ENCODE measurements at places on chromosomes 13 and 19.

GRCh38 chr13:24306632-24307031 is 2.7 kb upstream of the C1QTNF9 start:
- no peak for DNase-seq

DNA sequence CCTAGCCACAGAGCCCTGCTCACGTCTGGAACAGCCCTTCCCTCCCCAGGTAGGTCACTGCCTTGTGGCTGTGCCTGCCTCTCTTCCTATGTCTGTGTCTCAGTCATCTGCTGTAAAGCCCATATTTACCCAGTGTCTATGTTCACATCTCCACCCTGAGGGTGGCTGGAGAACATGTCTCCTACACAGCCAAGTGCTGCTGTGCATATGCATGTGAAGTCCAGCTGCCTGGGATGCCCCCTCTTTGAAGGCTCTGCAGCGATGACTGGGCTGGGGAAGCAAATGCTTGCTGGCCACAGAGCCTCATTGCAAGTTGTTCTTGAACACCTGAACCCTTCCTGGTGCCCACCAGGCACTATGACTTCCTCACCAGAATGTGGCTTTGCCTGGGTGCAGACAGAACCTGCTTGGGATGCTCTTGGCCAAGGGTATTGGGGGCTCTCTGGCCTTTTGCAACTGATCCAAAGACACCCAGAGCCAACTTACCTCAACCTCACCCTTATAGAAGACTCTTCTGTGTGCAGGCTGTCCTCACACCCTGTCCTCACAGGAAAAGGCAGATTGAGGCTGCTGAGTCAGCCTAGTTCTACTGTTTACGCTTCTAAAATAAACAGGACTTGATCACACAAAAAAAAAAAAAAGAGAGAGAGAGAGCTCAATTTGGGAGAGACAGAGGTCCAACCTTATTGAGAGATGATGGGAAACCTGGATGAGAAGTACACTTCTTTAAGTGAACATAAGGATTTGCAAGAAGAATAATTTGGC is 26.5 kb downstream of the MRPL57 start:
- no peak for DNase-seq

DNA sequence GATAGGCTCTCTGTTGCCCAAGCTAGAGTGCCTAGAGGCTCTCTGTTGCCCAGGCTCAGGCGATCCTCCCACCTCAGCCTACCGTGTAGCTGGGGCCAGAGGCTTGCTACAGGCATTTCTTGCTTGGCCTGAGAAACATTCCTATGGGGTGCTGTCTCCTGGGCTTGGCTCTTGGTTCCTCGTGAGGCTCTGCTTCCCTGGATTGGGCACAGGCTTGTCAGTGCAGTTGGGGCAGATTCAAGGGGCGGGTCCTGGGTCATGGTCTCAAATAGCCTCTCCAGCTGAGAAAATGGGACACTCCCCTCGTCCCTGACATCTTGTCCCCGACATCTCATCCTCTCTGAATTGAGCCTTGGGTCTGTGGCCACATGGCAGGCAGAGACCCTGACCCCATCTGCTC is 4.9 kb downstream of the TSSK6 start:
- DNase-seq = no peak

- no peak for DNase-seq
These were observed 16.7 kb upstream of the COLGALT1 start for GRCh38 chr19:17538684-17539237.

- no peak for DNase-seq
These were observed 5.9 kb downstream of the RCBTB1 start for GRCh38 chr13:49579501-49579900.

DNA sequence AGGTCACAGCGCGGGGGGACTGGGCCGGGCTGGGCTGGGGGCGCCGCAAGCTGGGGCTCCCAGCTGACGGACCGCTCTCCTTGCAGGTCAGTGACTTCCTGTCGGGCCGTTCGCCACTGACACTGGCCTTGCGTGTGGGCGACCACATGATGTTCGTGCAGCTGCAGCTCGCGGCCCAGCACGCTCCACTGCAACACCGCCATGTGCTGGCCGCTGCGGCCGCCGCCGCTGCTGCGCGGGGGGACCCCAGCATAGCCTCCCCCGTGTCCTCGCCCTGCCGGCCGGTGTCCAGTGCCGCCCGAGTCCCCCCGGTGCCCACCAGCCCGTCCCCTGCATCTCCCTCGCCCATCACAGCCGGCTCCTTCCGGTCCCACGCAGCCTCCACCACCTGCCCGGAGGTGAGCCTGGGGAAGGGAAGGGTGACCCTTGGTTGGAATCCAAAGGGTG is 5.7 kb downstream of the MIDN start:
- no peak for DNase-seq

DNA sequence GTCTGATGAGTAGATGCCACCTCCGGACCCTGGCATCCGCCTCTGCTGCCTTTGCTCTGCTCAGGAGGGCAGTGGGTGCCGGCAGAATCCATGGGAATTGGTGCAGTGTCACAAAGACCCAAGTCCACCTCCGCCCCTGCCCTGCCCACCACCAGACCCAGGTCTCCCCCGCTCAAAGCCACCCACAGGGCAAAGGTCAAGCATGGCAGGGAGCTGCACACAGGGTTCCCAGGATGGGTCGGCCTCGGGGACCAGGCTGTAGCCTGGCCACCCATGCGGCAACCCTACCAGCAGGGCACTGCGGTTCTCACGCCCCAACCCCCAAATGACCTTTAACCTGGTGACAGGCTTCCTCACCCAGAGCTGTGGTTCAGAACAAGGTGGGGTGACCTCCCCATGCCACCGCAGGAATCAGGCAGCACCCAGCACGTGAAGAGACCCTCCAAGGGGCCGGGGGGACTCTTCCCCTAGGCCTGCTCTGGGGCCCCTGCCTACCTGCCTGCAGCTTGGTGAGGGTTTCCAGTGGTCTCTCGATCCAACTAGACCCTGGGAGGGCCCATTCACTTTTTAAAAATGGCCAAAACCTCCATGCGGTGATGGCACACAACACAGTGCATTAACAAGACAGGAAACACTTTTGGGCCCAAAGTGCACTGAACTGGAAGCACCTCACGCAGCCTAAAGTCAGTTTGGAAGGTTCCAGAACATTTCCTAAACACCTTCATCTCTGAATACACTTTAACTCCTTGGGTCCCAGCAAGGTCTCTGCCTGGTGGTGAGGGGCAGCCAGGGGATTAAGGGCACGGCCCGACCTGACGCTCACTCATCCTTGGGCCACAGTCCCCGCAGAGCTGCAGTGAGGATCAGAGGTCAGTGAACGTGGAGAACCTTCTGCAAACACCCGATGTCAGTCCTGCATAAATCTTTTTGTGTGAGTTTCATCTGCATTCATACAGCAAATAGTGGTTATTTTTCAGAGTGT is 11.0 kb downstream of the GAS6 start:
- no peak for DNase-seq

DNA sequence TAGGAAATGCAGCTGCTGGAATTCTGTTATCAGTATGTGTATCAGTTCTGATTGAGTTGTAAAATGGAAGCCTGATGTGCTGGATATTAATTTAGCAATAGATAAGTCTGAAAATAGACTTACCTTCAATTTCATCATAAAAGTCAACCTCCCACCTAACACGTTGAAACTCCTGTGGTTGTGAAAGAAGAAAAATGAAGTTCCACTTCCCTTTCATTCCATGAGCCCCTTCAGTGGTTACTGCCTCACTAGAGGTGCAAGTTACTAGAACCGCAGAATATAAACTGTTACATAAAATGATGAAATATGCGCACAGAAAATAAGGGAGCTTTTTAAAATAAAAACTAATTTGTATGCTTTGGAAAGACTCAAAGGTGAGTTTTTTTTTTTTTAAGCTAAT is 249.2 kb downstream of the SHISA2 start:
- DNase-seq = no peak

DNA sequence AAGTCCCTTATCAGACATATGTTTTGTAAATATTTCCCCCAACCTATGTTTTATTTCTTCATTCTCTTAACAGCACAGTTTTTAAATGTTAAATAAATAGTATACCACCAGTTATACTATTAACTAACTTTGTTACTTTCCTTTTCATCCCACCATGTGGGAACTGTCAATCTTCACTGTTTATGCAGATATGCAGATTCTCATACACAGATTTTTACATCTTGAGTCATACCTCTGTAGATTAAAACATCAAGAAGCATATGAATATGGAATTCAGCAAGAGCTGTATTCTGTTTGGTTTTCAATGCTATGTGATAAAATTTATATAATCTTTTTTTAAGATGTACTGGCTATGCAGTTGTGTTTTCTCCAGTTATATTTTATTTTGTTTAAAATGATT is 566.3 kb downstream of the LIG4 start:
- no peak for DNase-seq

DNA sequence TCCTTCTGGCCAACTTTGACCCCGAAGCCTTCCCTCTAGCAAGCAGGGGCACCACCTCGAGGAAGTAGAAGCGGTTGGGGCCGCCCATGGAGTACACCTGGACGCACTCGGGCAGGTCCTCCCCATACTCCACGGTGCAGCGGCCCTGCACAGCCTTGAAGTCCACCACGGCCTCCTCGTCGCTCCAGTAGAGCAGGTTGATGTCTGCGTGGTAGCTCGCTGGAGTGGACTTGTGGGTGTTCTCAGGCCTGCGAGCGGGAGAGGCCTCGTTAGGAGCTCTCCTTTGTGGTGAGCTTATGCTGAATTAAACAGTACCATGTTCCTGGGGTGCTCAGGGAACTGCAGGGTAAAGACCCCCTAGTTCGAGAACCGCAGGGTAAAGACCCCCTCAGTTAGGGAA is 22.3 kb upstream of the EIF3G start:
- no peak for DNase-seq

DNA sequence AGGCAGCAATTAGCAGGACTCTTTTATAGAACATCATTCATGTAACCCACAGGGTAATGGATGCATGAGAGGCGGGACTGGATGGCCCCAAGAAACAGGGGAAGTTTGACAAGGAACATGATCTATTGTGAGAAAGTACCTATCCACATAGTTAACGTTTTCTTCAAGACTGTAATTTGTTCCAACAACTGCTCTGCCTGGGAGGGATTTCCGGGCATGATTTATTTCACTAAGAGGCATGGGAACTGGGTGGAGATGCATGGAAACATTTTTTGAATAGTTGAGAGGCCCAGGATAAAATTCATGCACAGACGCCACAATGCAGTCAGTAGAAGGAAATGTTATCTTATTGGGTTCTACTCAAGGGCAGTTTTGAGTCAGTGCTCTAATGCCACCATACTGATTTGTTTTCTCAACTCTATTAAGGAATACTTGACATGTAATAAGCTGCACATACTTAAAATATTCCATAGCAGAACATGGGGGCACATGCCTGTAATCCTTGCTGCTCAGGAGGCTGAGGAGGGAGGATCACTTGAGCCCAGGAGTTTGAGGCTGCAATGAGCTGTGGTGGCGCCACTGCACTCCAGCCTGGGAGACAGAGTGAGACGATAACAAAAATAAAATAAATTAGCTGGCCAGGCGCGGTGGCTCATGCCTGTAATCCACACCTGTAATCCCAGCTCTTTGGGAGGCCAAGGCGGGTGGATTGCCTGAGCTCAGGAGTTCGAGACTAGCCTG is 9.9 kb upstream of the ATG4D start:
- DNase-seq = no peak

DNA sequence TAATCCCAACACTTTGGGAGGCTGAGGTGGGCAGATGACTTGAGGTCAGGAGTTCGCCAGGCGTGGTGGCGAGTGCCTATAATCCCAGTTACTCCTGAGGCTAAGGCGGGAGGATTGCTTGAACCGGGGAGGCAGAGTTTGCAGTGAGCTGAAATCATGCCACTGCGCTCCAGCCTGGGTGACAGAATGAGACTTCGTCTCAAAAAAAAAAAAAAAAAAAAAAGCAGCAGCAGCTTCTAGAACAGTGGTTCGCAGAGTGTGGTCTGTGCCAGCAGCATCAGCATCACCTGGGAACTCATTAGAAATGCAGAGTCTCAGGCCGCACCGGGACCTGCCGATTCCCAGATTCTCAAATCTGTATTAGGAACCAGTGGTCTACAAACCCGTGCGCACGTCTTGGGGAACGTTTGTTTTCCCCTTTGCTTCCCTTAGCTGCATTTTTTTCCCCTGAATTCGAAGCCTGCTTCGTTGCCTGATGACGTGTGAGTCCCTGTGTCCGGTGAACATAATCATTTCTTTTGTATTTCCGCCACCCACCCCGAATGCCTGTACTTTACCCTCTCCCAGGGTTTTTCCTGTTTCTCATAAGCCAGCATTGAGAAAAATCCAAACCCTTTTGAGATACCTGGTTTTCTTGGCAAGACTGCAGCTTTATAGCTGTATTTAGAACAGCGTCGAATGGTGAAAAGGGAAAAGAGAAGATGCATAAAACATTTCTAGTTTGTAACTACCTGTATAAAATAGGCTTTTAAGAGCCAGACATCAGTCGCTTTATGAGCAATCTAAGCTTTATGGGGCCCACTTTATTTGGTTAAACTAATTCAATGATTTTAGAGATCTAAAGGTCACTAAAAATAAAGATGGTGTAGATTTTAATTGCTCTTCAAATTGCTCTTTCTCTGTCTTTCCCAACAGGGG is 49.8 kb downstream of the BICRA start:
- no peak for DNase-seq

DNA sequence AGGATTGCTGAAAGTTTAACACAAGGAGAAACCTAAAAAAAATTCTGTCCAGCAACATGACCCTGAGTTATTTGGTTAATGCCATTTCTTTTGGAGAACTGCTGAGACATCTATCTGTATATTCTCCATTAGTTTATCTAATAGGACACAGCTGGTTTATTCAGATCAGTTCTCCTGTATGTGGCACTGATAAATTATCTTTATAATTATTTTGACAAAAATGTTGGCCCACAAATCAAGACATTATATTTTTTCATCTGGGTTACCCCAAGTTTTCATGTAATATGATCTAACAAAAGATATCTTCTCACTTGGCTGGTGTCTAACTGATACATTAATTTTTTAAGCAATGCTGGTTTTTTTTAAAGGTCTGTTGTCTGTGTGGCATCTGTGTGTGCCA is 231.4 kb downstream of the KLF12 start:
- DNase-seq = no peak

DNA sequence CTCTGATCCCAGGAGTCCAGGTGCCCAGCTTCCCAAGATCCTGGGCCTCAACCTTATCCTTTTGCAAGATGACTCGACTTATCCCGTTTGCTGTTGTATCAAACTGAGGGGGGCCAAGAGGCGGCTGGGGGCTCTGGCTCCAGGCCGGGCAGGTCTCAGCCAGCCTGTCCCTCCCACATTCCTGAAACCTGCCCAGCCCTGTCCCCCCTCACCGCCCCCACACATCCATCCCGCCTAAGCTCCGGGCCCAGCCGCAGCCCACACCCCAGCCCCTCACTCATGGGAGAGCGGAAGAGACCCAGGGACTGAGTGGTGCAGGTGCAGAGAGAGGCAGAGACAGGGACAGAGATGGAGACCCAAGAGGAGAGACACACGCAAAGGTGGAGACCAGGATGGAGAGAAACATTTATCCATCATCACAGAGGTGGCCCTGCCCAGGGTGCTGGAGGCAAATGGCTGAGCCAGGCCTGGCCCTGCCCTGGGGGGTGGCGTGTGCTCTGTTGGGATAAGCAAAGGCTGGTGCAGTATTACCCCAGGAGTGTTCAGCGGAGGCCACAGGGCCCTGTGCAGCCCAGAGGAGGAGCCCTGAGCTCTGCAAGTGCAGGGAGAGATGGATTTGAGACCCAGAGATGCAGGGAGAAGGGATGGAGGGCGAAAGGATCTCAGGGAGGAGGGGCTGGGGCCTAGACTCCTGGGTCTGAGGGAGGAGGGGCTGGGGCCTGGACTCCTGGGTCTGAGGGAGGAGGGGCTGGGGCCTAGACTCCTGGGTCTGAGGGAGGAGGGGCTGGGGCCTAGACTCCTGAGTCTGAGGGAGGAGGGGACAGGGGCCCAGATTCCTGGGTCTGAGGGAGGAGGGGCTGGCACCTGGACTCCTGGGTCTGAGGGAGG is 1.6 kb downstream of the BCAM start:
- DNase-seq = no peak
